ENCODE measurements at places on chromosomes 16 and 17. TPM values are rescaled to one million over a fixed set of nuclear protein-coding genes. Genes with fewer than 3 reads are reported as not detected.

The MARF1 gene
- total RNA-seq, result 12.0 TPM

The STH gene
- not detected for total RNA-seq

The GJC1 gene
- total RNA-seq, result 7.8 TPM

The HS3ST4 gene
- not detected for total RNA-seq

The TMEM220 gene
- 1.8 TPM for total RNA-seq

The DPEP1 gene
- 2.0 TPM for total RNA-seq

The ZNF205 gene
- 23.2 TPM for total RNA-seq

The ASPHD1 gene
- 1.2 TPM for total RNA-seq

The WSB1 gene
- 242 TPM for total RNA-seq

The DECR2 gene
- total RNA-seq, result 8.8 TPM

The TNP2 gene
- not detected for total RNA-seq

The ZNF750 gene
- total RNA-seq, result 0.09 TPM

The KCNH6 gene
- total RNA-seq, result not detected

The KIAA0753 gene
- 13.5 TPM for total RNA-seq
